ENCODE measurements at places on chromosomes 4 and X.

DNA sequence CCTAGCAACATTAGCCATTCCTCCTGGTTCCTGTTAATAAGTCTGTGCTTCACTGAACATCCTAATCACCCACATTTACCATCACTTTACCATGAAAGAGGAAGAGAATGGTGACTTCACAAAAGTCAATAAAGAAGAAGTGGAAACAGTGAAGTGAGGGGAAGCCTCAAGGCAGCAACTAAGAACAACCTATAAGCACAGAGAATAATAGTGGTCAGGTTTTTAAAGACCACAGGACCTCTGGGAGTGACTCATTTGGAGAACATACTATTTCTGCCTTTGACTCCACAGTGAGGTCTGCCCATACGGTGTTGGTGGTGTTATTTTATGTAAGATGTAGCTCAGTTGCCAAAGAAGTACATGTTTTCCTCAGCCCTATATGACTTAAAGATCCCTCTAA, 86.0 kb upstream of the TET2 start:
- peak; percentile 58 for DNase-seq

- no peak for DNase-seq
Observed at GRCh38 chr4:36133086-36133485, 111.2 kb downstream of the ARAP2 start.

DNA sequence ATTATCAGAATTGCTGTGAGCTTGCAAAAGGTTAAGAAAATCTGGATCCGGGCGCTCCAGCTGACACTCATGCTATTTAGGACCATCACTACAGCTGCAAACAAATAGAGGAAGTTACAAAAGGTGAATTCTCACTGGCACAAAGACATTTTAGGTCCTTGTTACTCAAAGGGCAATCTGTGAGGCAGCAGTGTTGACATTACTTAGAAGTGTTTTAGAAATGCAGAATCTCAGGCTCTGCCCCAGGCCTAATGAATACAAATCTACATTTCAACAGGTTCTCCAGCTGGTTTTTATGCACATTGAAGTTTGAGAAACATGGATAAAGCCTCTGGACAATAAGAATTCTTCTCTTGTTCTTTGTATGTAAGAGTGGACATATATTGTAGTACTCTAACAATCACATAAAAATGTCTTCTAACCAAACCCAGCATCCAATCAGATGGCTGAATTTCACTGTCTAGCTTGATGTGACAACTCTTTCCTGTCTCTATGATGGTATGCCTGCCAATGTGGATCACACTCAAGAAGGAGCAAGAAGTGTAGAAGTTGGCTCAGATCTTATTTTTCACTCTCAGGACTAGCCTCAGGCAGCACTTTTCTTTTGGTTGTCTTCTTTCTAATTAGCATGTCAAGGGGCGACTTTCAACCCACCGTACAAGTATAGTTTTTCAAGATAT, 18.8 kb downstream of the SLC7A11 start:
- DNase-seq, result no peak

GRCh38 chr4:163566257-163566796, 71.8 kb downstream of the TMA16 start:
- DNase-seq, result no peak

DNA sequence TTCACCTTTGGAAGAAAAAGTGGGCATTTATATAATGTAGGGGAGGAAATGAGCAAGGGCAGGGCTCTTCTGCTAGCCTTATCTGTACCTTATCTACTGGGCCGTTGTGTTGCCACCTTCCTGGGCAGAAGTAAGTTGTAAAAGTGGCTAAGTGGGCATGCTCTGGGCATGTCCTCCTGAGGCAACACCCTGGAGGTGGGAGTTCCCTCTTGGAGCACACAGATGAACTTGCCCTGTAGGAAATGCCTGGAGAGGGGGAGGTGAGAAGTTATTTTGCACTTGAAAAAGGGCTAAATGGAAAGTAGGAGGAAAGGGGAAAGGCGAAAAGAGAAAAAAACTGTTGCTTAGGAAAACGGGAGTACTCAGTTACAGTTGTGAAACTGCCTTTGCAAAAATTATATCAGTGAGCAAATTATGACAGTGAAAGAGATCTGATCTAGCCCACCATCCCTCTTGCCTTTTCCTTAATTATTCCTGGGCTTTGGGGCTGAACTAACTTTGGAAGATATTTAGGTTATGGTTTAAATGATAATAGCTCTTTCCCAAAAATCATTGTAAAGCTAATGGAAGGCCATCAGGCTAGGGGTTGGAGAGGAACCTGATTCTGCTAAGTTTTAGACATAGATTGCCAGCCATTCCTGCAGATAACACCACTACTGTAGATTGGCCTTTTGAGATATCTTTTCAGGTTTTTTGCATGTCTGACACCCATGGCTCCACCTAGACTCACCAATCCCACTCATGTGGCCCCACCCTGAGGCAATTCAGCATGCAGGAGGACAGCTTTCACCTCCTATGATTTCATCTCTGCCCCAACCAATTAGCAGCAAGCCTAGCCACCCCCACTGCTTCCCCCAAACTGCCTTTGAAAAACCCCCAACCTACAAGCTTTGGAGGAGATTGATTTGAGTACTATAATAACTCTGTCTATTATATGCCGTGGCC, 20.5 kb upstream of the ZNF81 start:
- no peak for DNase-seq

DNA sequence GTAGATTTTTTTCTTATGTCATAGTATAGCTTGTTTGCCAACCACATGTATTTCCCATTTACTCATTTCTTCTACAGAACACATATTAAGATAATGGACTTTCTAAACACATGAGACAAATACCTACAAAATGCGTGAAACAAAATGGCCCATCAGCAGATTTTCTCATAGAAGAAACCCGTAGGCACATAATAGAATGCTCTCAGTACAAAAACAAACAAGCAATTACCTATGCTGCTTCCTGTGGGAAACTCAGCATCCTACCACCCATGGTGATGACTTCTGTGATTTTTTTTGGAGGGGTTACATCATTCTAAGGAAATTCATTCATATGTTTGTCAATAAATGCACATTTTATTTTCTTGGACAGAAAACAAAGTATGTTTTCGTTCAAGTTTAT, 343.6 kb downstream of the SPRY1 start:
- DNase-seq, result peak; percentile 47

- DNase-seq, result no peak
Observed at GRCh38 chr4:2322227-2322626, 60.3 kb upstream of the MXD4 start.

DNA sequence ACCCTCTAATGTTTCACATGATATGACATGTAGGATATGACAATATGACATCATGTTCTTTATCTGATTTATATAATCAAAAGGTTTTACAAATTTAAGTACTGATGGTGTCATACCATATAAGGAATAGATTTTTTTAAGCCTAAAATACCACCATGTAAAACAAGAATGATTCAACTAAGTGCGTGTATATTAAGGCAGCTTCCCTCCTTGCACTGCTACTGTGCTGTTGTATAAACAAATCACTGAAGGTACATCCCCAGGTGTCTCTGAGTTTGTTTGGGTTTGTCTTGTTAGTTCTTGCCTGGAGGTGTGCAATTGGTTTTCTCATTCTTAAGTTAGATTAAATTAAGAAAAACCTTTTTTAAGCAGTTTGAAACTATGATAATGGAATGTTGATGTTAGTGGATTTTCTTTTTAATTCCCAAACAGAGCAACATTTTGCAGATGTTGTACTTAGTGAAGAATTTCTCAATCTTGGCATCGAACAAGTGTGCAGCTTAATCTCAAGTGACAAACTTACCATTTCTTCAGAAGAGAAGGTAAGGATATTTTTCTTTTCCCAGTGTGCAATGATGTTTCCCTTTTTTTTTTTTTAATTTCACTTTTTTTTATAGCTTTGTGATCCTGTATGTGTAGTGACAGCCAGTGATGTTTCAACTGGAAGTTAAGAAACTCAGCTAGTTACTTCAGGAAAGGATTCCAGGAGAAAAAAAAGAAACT, 33.4 kb upstream of the MSMO1 start:
- DNase-seq, result no peak

GRCh38 chr4:155629956-155630355, 36.7 kb upstream of the GUCY1A1 start:
- peak; percentile 81 for DNase-seq

DNA sequence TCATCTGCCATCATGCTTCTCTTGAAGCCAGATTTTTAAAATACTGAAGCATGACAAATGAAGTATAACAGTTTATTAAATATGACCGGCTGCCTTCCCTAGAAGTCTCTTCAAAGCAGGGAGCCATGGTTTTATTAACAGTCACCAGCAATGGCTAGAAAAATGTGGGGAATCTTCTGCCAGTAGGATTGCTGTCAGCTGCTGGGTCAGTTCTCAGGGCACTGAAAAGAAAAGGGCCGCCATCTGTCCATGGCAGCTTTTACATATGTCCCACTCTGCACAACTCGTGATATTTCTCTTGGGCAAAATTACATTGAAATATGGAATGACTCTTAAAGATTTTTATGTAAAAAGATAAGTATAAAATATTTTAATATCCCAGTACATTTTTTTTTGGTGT, 2.8 kb downstream of the CCNG2 start:
- DNase-seq, result no peak

DNA sequence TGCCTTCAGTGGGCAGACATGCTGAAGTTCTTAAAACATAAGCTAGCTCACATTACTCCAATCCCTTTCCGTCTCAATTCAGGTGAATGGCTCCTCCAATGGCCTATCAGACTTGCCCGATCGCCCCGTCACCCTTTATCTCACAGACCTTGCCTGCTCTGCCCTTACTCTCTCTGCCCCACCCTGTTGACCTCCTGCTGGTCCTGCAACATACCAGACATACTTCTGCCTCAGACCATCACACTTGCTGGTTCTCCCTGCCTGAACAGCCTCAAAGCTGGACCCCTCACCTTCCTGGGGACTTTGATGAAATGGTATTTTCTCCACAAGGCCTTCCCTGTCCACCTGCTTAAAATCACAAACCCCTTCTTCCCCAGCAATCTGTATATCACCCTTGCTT, 340.1 kb upstream of the NR3C2 start:
- DNase-seq, result no peak

DNA sequence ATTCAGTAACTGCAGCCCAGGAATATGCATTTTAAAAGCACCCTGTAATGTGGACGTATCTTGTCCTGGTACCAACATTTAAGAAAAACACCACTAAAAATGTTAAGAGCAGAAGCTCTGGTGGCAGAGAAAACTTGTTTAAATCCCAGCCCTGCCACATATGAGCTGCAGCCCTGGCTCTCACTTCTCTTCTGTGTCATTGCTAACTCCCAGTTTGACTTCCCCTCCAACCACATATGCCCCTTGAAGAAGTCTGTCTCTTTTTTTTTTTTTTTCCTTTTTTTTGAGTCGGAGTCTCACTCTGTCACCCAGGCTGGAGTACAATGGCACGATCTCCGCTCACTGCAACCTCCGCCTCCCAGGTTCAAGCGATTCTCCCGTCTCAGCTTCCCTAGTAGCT, 14.8 kb downstream of the LHFPL1 start:
- DNase-seq, result no peak

DNA sequence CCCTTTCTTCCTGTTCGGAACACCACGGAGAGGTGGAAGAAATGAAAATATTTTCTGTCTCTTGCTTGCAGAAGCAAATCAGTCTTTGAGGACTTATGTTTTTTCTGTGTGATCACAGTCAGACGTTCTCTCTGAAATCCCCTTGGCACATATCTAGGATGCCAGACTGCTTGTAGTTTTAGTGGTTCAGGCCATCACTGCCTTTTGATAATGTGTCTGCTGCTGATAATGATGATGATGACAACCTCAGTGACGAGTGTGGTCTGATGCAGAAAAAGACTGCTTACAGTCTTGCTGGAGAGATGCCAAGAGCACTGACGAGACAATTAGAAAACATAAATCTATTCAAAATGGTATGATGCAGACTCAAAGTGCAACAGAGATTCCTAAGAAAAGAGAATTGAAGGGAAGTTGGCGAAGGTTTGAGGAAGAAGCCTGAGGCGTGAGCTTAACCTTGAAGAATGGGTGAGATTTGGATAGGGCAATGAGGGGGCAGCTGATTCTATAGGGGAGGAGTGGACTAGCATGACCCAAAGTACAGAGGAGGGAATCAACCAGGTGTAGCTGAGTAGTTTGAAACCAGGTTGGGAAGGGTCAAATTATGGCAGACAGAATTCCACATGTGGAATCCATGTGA, 7.9 kb downstream of the RAB33A start:
- no peak for DNase-seq

DNA sequence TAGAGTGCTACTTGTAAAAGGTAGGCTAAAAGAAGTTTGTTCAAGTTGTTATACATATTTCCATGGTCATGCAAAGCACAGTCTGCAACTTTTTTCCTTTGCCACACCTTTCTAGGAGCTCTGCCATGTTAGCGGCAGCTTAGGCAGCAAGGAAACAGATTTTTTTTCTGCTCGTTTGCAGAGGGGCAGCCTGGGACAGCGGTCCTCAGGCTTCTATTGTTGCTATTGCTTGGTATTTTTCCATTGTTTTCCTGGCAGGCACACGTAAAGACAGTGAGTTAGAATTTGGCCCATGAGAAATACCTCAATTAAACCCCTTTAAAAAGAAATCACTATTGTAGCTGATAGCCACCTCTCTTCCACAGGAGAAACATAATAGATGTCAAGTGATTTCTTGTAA, 391.4 kb downstream of the SH2D1A start:
- no peak for DNase-seq

GRCh38 chrX:29453333-29453732, 762.0 kb upstream of the MAGEB2 start:
- no peak for DNase-seq

DNA sequence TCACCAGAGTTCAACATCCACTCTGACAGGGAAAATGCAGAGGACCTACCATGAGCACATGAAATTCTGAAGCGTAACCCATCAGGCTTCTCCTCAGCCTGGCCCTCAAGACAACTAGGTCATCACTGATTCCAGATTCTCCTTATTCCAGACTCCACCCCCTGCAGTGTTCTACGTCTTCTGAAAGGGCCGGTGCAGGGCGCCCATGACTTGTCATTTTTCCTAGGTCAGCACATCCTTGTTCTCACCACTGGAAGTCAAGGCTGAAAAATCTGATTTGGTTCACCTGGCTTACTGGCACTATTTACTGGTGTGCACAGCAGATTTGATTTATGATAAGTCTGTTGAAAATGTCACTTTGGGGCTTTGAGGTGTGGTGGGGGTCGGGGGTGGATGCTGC, 140.9 kb upstream of the KLF3 start:
- no peak for DNase-seq

- no peak for DNase-seq
Observed at GRCh38 chr4:124684301-124684700, 28.2 kb downstream of the ANKRD50 start.

Data from H4 (cell line).